IPS DF 6.9 (cell line): ENCODE measurements at places on chromosomes 12 and 14.
A peak's percentile ranks its signal among the peaks of the same experiment; 100 is the strongest.

GRCh38 chr14:37553935-37554550 is 41.0 kb downstream of the FOXA1 start:
- H3K27ac ChIP-seq = no peak overlapping the region
- H3K36me3 ChIP-seq = no peaks in the 10 kb centered on the region
- H3K4me3 ChIP-seq = no peak overlapping the region
- H3K4me1 ChIP-seq = no peaks in the 10 kb centered on the region
- DNase-seq = no peak

GRCh38 chr12:4786795-4787194 is 66.6 kb downstream of the GALNT8 start:
- no peak for DNase-seq
- H3K27me3 ChIP-seq = no peaks in the 10 kb centered on the region
- no peak overlapping the region for H3K27ac ChIP-seq
- no peak overlapping the region for H3K4me3 ChIP-seq
- no peaks in the 10 kb centered on the region for H3K36me3 ChIP-seq
- H3K4me1 ChIP-seq = no peaks in the 10 kb centered on the region

DNA sequence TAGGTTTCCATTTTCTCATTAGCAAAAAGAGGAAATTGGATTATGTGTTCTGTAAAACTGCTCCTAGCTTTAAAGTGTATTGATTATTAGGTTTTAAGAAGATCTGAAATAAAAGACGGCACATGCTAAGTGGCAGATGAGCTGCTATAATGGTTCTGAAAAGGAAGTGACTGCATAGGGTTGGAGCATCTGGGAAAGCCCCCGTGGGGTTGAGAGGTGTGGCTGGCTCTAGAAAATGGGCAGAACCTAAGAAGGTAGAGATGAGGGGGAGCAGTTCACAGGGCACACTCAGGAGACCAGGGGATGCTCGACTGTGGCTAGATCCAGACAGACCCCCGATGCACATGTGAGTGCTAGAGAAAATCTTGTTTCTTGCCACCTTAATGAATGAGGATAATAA is 1.9 kb downstream of the IFNG-AS1 start:
- no peaks in the 10 kb centered on the region for H3K36me3 ChIP-seq
- H3K4me1 ChIP-seq = no peaks in the 10 kb centered on the region
- H3K4me3 ChIP-seq = no peak overlapping the region
- H3K27ac ChIP-seq = no peak overlapping the region
- no peak for DNase-seq

DNA sequence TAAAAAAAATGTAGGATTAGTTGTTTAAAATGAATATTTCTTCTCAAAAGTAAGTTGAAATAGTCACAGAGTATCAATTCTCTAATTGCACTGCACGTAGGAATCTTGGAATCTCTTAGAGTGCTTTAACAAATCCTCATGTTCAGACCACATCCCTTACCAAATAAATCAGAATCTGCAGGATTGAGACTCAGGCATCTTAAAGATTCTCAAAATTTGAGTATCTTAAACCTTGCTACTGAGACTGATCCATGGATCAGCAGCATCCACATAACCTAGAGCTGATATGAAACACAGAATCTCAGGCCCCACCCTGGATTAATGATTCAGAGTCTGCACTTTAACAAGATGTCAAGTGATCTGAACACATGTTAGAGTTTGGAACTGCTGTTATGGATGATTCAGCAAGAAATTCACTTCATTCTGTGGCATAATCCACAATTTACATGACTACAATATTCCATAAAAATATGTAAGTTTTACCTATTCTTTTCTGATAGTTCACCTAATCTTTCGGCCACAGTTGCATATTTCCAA is 58.7 kb downstream of the ADAMTS20 start:
- no peak overlapping the region for H3K27ac ChIP-seq
- DNase-seq = no peak
- H3K27me3 ChIP-seq = no peaks in the 10 kb centered on the region

GRCh38 chr12:130878193-130879185 is 6.6 kb downstream of the RAN start:
- H3K36me3 ChIP-seq = peaks cover 17% of the 10 kb centered on the region; the same call in 1 of the 2 replicates
- H3K4me1 ChIP-seq = no peaks in the 10 kb centered on the region; the same call in 1 of the 2 replicates
- DNase-seq = no peak

GRCh38 chr12:93573552-93574223 is 1.2 kb downstream of the SOCS2 start:
- no peak for DNase-seq
- peak overlapping the region; percentile 62; the same call in 1 of the 2 replicates for H3K4me3 ChIP-seq
- H3K4me1 ChIP-seq = no peaks in the 10 kb centered on the region; the same call in 1 of the 2 replicates
- peaks cover 8% of the 10 kb centered on the region; the same call in 1 of the 2 replicates for H3K27me3 ChIP-seq

DNA sequence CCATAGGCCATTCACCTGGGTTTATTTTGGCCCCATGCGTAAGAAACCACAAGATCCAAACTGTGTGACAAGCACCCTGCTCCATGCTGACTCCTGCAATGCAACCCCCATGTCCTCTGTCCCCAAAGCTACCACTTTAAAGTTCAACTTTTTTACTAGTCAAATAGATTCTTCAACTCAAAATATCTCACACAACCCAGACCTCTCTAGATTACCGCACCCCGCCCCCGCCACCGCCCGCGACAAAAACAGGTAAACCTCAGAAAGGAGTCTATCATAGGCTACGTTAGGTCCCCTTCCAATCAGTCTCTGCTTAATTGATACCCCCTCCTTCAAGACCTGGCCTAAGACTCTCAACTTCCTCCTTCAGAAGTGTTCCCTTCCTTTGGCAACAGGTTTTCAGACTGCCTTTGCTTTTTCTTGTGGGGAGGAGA is 2.2 kb downstream of the ZFP36L1 start:
- H3K36me3 ChIP-seq = peaks cover 19% of the 10 kb centered on the region
- H3K4me3 ChIP-seq = peak overlapping the region; percentile 96; the same call in 1 of the 2 replicates
- no peak overlapping the region for H3K27ac ChIP-seq
- DNase-seq = no peak

DNA sequence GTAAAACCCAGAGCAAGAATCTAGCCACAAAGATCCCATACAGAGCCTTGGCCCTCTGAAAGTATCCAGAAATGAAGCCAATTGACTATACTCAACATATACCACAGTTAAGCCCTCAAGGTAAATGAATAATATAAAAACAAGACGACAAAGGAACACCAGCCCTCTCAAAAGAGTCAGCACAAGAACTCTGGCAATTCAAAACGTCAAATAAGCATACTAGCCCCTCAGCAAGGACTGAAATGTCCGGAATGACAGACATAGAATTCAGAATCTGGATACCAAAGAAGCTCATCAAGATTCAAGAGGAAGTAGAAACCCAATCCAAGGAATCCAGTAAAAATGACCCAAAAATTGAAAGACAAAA is 49.9 kb downstream of the GTF2A1 start:
- no peaks in the 10 kb centered on the region for H3K4me1 ChIP-seq
- H3K36me3 ChIP-seq = no peaks in the 10 kb centered on the region
- H3K4me3 ChIP-seq = no peak overlapping the region
- no peaks in the 10 kb centered on the region for H3K27me3 ChIP-seq

DNA sequence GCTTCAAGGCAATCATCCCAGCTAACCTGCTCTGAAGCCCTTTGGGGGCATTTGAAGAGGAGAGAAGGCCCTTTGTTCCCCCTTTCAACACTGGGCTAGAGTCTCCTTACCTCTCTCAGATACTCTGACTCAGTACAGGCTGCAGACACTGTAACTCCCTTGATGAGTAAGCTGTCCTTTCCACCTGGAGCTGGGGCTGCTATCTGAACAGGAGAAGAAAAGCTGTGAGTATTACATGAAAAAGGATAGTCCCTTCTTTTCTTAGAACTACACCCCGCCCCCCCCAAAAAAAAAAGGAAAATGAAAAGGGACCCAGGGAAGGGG is 186.6 kb upstream of the PLEKHG7 start:
- H3K4me1 ChIP-seq = no peaks in the 10 kb centered on the region
- DNase-seq = no peak
- no peaks in the 10 kb centered on the region for H3K36me3 ChIP-seq
- no peak overlapping the region for H3K4me3 ChIP-seq
- no peak overlapping the region for H3K27ac ChIP-seq
